ENCODE measurements at places on chromosomes 1 and 21.

DNA sequence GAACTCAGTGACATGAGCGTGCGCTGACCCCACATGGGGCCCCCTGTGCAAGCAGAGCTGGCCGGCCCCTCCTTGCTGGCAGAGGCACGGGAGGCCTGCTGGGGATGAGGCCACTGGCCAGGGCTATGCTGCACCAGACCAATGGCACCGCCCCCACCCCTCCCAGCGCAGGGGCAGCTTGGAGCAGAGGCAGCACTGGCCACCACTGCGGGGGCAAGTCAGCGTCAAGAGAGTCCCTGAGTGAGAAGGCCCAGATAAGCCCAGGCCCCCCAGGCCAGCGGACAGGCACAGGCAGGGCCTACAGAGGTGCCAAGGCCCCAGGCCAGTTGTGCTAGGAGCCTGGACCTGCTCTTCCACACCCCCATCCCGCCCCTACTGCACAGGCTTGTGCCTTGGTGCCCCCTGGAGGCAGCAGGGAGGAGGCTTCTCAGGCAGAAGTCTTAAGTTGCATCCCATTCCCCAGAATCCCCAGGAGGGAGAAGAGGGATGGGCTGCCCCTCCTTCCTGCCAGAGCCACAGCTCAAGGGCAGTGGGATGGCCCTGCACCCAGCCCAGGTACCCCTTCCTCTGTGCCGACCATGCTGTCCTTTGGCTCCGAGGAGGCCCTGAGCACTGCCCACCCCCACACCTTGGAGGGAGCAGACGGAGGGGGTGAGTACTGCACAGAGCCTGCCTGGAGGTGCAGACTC lies 35.8 kb downstream of the EPHX1 start:
- DNase-seq = peak; percentile 74

DNA sequence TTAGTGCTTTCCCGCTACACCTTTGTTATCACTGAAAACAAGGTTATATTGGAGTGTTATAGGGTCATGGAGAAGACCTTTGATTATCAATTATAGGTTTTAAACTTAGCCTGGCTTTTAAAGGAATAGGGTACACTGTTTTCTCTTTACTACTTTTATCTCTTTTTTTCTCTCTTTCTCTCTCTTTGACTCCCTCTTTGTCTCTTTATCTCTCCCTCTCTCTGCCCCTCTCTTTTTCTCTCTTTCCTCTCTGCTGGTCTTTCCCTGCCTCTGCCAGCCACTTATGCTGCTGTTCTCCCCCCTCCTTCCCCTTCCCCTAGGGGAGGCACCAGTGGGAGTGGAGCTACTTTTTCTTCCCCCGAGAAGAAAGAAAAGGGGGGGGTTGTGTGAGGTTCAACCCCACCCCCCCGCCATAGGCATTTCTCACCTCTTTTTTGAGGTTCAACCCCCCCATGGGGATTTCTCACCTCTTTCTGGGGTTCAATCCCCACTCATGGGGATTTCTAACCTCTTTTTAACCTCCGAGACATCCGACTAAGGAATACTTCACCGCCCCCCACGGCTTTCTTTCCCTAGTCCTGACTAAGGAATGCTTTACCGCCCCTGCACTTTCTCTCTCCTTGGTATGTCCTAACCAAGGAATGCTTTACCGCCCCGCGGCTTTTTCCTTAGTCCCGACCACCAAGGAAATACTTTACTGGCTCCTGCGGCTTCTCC lies 17.2 kb upstream of the ZBTB8B start:
- no peak for DNase-seq

GRCh38 chr1:15364740-15365139 lies 44.9 kb upstream of the EFHD2 start:
- DNase-seq = no peak

DNA sequence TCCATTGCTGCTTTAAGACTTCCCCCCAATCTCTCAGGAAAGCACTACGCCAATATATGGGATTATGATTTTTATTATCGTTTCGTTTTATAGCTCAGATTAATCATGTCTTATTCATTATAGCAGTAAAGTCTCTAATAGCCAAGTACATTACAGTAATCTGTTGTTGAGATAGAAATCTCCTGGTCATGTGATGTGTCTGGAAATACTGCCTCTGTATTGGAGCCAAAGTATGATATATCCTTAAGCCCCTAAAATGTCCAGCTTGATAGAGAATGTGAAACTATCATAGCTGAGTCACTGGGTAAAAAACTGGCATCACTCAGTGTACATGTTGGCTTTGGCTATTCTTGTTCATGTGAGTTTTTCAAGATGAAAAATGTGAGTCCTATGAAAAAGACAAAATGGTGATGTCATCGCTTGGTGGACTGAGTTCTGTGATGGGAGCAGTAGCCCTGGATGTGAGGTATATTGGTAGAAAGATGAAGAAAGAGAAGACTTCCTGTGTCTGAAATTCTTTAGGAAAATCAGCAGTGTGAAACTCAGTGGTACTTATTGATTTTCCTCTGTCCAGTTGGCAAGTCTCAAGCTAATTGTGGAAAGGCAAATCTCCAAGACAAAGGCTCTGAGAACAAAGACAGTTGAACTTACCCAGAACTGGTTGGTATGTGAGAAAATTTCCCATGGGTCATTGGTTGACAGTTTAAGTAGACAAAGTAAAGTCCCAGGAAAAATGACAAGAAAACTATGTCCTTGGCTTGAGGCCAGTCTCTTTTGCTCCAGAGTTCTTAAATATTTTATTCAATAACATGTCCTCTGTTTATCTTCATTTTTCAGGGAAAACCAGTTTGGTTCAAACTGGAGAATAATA lies 76.2 kb downstream of the BRINP2 start:
- no peak for DNase-seq

DNA sequence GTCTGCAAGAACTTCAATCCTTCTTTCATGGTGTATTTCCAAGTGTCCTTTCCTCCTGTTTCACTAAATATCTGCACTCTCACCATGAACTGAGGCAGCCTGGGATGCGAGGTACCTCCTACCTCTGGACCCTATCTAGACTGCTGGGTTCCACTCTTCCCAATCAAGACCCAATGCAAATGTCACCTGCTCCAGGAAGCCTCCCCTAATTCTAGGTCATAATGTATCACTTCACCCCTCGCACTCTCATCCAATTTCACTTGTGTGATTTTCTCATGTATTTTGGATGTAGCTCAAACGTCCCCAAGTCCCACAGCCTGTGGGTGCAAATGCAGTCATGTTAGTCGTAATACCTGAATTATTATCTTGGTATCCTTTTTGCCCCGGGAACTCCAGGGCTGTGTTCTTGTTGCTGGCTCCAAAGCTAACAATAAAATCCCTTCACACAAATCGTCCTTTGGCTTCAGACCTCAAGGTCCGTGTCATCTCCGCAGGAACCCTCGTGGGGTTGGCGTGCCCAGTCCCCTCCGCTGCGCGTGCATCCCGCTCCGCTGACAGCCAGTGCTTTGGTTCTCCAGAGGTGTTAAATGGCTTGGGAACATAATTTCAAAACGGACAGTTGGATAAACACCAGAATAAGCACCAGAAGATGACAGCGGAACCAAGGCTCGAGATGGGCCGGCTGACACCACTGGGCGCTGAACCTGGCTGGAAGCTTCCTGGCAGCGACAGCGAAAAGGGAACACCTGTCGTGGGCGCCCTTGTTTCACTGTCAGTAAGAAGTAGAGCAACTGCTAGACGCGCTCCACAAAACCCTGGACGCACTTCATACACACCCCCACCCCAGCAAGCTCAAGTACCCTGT lies 1.0 kb upstream of the BACH1 start:
- no peak for DNase-seq

DNA sequence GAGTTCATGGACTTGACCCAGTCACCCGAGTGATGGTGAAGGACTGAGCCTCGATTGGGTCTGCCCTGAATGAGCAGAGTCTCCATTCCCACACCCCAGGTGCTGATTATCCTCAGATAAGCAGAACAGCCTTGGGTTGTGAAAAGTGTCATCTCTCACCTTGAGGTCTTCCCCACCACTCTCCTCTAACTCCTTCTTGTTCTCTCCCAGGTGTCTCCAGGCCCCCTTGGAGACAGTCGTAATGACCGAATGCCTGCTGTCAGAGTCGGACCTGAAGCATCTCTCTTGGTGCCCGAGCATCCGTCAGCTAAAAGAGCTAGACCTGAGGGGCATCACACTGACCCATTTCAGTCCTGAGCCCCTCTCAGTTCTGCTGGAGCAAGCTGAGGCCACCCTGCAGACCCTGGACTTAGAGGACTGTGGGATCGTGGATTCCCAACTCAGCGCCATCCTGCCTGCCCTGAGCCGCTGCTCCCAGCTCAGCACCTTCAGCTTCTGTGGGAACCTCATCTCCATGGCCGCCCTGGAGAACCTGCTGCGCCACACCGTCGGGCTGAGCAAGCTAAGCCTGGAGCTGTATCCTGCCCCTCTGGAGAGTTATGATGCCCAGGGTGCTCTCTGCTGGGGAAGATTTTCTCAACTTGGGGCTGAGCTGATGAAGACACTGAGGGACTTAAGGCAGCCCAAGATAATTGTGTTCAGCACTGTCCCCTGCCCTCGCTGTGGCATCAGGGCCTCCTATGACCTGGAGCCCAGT lies 3.4 kb downstream of the PRAMEF12 start:
- no peak for DNase-seq

- DNase-seq = no peak
Observed at GRCh38 chr1:59194621-59195020, 102.3 kb upstream of the FGGY start.

GRCh38 chr1:189929501-189930099 lies 548.1 kb downstream of the BRINP3 start:
- DNase-seq = no peak

- no peak for DNase-seq
Observed at GRCh38 chr1:201127755-201128455, 921 bp upstream of the ASCL5 start.

DNA sequence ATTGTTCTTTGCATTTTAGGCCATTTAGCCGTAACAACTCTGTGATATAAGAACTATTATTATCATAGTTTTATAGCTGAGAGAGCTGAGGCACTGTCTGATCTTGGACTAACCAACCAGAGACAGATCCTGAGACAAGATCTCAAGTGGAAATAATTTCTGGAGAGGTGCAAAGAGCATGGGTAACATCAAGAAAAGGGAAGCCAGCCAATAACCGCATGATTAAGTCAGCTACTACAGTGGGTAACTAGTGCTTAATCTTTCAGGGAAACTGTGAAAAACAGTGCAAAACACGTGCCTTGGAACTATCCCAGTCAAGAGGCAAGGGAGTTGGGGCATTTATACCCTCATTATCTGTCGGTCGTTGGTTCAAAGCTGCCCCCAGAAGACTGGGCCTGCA lies 105.8 kb downstream of the OMA1 start:
- DNase-seq = no peak

- no peak for DNase-seq
Observed at GRCh38 chr1:183270541-183271141, 84.6 kb downstream of the LAMC2 start.

DNA sequence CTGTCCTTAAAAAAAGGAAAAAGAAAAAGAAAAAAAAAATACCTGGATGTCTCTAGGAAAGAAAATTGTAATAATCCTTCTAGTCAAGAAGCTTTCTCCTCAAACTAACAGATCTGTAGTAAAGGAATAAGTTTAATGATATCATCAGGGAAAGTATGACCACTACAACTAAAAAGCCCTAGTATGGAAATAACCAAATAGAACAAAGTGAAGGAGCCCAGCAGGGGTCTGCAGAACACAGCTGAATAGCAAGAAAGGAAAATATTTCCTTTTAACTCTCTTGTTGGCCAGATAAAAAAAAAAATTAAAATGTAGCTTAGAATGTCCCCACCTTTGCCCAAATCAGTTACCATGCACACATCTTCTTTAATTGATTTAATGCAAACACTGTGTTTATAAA lies 43.2 kb downstream of the PRRX1 start:
- no peak for DNase-seq

DNA sequence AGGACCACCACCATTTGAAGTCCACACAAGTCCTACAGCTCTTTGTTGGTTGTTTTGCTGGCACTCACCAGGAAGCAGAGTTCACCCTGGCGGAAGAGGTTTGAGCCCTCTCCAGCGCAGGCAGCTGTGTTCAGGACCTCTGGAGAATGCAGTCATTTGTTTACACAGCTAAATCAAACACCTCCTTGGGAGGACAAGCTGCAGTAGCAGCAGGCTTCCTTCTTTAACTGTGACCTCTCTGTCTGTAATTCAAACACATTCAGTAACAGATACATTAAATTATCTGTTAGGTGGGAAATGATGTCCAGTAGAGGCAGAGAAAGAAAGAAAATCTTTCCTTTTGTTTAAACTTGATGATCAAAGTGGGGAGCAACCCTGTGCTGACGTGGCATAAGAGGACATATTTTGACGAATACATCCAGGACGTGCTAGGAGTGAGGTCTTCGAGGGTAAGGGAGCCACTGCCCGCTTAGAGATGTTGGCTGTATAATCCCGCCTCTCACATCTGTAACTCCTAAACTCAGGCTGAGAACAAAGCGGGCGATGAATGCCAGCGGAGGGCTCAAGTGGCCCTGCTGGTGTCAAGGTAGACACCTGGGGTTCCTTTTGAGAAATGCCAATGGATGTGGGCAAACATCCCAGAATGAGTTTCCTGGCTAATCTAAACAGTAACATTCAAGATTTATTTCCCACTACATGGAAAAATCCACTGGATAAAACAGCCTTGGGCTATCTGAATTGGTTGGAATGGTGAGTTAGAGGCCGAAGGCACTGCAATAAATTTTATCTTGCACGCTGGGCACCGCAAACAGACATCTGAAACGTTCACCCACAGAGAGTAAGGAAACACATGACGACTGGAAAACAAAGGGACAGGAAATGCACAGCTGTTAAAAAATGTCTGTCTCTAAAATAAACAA lies 51.7 kb downstream of the ABCA4 start:
- DNase-seq = no peak

Data from Ammon's horn (tissue), 1 donor.